ENCODE measurements at places on chromosomes 2 and 18.

- no peak for DNase-seq
Measured at GRCh38 chr2:137925599-137925998, 38.7 kb upstream of the HNMT start.

- no peak for DNase-seq
Measured at GRCh38 chr2:30765191-30765590, 42.1 kb downstream of the CAPN13 start.

GRCh38 chr2:71781695-71782228, 328.4 kb downstream of the DYSF start:
- no peak for DNase-seq

DNA sequence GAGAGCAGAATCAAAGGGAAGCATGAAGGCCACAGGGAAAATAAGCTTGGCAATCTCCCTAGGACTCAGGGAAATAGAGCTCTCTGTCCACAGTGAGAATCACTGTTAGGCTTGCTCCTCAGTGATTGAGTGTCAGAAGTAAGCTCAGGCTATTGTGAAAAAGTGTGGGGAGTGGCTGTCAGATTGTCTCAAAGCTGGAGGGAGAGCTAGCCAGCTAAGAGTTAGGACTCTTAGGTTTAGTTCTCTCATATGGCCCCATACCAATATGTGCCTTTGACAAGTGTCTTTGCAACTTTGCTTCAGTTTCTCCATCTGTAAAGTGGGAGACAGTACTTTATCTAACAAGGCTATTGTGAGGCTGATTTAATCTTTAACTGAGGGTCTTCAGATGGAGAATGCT, 17.2 kb downstream of the EIF4E2 start:
- DNase-seq = no peak

- DNase-seq = no peak
Measured at GRCh38 chr2:43013821-43014345, 212.5 kb downstream of the ZFP36L2 start.

- no peak for DNase-seq
Measured at GRCh38 chr2:138274421-138275291, 226.9 kb upstream of the SPOPL start.

DNA sequence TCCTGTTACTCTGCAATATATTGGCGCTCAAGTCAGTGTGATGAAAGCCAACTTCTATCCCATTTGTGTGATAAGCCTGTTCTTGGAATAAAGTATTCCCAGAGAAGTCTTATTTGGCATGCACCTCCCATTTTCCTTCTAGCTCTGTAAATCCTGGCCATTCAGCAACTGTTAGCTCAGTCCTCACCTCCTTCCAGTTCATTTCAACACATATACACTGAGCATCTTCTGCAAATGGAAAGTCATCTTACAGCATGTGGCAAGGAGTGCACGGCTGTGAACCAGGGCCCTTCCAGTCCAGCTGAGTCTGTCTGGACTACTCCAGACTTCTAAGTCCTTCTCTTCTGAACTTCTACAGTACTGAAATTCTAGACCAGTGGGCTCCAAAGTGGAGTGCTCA, 53.1 kb downstream of the SPATS2L start:
- no peak for DNase-seq

GRCh38 chr2:234620018-234620417, 123.1 kb upstream of the ARL4C start:
- DNase-seq = no peak

GRCh38 chr2:19837235-19837766, 64.5 kb downstream of the TTC32 start:
- DNase-seq = no peak

GRCh38 chr18:66143029-66143428, 392.2 kb downstream of the CDH7 start:
- DNase-seq = no peak

GRCh38 chr2:88557290-88557689, 70.0 kb downstream of the EIF2AK3 start:
- no peak for DNase-seq

GRCh38 chr18:54984908-54985307, 25.6 kb upstream of the CCDC68 start:
- DNase-seq = no peak

DNA sequence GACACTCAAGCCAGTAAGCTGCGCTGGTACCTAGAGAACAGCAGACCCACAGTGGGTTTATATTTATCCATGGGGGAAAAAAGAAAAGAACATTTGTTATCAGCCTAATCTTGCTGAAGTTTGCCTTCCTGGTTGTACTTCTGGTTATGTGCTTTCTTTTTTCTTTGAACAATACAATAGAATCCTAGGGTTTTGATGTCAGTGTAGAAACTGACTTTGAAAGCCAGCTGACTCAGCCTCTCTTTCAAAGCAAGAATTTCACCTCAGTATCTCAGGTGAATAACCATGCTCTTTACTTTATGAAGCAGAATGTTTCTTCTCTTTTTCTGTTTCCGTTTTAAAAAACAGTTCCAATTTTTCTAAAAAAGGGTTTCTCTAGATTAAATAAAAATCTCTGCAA, 78.4 kb downstream of the CD8B2 start:
- no peak for DNase-seq

GRCh38 chr2:103738606-103739005, 976.8 kb downstream of the TMEM182 start:
- DNase-seq = no peak

- DNase-seq = no peak
Measured at GRCh38 chr2:180324182-180324581, 317.1 kb upstream of the CWC22 start.

DNA sequence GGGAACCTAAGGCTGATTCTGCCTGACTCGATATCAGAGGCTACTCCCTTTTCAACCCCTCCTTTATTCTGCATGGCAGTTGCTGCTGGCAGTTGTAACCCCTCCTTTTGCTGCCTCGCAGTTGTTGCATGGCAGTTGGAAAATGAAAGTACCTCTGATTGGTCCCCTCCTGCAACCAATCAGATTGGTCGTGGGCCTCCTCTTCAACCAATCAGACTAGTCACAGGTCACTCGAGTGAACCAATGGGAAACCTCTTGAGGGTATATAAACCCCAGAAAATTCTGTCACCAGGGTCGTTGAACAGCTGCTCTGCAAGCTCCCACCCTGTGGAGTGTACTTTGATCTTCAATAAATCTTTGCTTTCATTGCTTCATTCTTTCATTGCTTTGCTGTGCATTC, 294.3 kb upstream of the SLC8A1 start:
- no peak for DNase-seq

DNA sequence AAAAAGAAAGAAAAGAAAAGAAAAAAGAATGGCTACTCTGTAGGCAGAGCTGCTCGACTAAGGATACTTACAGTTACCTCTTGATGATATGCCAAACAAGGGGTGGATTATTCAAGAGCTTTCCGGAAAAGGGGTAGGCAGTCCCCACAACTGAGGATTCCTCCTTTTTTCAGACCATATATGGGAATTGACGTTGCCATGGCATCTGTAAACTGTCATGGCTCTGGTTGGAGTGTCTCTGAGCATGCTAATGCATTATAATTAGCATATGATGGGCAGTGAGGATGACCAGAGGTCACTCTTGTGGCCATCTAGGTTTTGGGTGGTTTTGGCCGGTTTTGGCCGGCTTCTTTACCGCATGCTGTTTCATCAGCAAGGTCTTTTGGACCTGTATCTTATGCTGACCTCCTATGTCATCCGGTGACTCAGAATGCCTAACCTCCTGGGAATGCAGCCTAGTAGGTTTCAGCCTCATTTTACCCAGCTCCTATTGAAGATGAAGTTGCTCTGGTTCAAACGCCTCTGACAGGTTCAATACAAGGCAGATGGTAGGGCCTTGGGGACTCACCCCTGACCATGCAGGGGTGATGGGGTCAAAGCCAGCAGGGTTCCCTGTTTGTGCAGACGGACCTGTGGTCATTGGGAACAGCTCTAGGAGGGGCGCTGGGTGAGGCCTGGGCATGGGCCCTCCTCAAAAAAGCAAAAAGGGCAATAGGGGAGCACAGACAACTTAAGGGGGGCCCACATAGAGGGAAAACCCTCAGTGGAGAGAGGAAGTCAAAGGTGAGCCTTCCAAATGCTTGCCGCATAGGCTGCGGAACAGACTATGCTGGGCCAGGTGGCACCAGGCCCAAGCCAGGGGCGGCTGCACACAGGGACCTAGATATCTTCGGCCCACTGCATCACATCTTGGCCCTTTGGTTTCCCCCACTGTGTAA, 251.2 kb upstream of the RAB6C start:
- no peak for DNase-seq

DNA sequence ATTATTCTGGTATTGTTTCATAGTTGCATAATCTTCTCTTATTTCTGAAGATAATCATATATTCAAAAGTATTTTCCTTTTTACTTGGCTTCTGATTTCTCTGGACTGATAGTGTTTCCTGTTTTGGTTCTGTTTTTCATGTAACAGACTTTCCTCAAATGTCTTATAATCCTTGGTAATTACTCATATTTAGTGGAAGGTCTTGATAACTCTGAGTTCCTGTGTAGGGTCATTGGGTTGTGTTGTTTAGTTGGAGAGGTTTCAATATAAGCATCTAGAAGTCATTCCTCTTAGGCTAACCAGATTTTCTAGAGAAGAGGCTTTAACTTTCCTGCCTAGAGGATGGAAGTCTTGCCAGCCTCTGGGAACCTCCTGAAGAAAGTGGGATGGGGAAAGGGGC, 23.8 kb downstream of the MFSD6 start:
- DNase-seq = no peak

GRCh38 chr2:47737-48136, 1.4 kb upstream of the FAM110C start:
- DNase-seq = no peak

DNA sequence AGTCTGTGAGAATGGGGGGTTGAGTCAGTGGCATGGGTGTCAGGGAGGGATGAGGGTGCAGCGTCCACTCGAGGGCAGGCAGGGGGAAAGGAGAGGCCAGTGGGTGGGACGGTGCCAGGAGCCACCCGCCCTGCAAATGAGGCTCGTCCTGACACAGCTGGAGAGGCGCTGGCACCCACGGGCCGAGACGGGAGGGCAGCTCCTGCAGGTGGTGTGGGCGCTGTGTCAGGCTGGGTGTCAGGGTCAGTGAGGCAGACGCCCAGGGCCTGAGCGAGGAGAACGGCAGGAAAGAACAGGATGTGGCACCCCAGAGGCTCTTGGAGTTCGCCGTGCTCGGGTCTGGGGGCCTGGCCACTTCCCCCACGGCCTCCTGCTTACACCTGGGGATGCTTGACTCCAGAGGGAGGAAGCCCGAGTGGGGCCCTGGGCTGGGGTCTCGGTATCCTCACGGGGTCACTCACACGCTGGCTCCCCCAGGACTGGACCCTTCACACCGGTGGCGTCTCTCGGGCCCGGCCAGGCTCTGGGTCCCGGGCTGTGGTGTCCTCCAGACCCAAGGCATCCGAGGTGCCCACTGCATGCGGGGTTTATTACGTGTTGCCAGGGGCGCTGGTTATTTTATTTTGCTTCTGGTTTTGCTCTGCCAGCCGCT, 130.5 kb upstream of the CTDP1 start:
- DNase-seq = no peak

DNA sequence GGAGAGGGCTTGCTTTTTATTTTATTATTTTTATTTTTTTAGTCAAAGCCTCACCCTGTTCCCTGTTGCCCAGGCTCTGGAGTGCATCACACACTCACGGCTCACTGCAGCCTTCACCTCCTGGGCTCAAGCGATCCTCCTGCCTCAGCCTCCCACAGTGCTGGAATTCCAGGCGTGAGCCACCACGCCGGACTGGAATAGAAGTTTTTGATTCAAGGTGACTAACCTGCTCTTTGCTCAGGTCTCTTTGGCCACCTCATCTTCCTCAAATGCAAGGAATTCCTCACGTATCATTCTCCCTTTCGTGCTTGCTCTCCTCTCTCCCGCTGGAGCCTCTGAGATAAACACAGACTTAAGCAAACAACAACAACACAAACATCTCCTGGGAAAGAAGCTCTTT, 636.8 kb downstream of the ADCYAP1 start:
- no peak for DNase-seq

All from naive thymus-derived CD4-positive, alpha-beta T cell (primary cell).